CD4-positive, alpha-beta T cell treated with Interleukin-10 for 1 hour (primary cell): ENCODE measurements at places on chromosomes 12 and 14.

GRCh38 chr14:68376067-68376779 lies 416.6 kb downstream of the ZFP36L1 start:
- no peak for DNase-seq

- no peak for DNase-seq
Measured at GRCh38 chr14:51462182-51462581, 189.5 kb upstream of the FRMD6 start.

DNA sequence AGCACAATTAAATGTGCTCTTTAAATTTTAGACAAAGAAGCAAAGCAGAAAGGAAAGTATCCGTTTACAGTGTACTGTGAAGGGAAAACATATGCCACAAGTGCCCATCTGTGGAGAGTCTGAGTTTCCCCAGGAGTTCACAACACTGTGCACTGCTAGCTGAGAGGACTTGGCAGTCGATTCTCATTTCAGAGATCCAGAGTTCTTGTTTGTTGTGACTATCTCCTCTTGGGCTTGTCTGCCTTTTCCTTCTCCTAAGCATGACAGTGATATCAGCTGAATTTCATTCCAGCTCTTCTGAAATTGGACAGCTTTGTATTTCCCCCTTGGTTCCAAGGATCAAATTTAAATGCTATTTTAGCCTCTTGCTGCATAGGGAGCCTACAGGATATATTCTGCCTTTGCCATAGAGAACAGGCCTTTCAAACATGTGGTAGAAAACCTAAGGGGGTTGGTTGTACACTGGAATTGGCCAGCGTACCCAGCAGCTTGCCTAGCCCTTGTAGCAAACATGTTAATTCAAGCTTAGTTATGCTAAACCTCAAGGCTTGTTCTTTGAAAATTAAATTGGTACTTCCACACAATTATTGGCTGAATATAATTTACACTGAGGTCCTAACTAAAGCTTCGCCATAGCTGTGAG lies 259.2 kb upstream of the NOVA1 start:
- DNase-seq = no peak

DNA sequence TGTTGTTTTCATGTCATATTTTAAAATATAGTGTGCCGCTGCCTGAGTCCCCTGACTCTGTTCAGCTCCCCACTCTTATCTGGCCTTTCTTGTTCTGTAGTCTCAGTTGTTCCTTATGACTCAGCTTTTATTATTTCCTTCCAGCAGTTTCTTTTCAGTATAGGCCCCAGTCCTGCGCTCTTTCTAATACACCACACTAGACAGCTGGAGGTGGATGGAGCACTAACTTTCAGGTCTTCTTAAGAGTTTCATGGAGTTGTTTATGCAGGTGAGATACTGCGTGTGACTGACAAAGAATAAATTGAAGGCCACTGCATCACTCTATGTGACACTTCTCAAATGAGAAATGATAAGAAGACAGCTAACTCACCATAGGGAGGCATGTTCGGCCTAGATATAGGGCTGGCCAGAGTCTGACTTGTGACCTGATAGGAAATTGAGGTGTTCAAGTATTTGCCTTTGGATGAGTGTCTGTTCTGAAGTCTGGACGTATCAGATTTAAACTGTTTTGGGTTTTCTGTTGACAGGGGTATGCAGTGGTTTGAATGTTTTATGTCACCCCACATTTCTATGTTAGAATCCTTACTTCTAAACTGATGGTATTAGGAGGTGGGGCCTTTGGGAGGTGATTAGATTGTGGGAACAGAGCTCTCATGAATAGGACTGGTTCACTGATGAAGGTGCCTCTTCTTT lies 60.8 kb upstream of the CLMN start:
- no peak for DNase-seq

DNA sequence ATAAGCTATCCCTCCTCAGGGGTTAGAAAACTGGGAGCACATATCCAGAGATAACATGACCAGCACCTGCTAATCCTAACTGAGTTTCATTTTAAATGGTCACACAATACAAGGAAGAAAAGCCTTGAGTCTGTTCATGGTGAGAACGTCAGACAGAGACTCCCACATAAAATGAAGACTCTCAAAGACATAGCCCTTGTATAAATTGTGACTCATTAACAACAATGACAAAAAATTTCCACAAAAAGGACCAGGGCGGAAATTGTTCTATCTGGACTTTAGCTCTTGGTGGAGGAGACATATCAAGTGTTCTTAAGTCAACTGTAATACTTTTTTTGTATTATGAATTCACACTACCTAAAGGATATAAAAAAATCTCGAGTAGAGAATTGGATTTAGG lies 313.7 kb upstream of the DCN start:
- DNase-seq = no peak
